Esophagus squamous epithelium (tissue), 5 donors: ENCODE measurements at places on chromosomes 6 and 20. TPM values are rescaled to one million over a fixed set of nuclear protein-coding genes. Genes with fewer than 3 reads are reported as not detected.

- no peak for DNase-seq
- no peak overlapping the region for H3K27ac ChIP-seq
- H3K27me3 ChIP-seq: no peaks in the 10 kb centered on the region
- H3K4me3 ChIP-seq: no peak overlapping the region
Measured at GRCh38 chr20:45085289-45085688, 15.6 kb downstream of the KCNS1 start.

GRCh38 chr6:78835817-78836216, 31.5 kb upstream of the IRAK1BP1 start:
- no peak overlapping the region for H3K27ac ChIP-seq
- H3K27me3 ChIP-seq: no peaks in the 10 kb centered on the region
- DNase-seq: no peak
- no peak overlapping the region for H3K4me3 ChIP-seq

- no peak overlapping the region for H3K27ac ChIP-seq
- H3K36me3 ChIP-seq: no peaks in the 10 kb centered on the region
- peaks cover 21% of the 10 kb centered on the region for H3K4me1 ChIP-seq
- no peaks in the 10 kb centered on the region for H3K27me3 ChIP-seq
Measured at GRCh38 chr6:150617062-150617461, 17.4 kb downstream of the PLEKHG1 start.

GRCh38 chr6:112986321-112986720, 639.2 kb downstream of the RFPL4B start:
- no peaks in the 10 kb centered on the region for H3K4me1 ChIP-seq
- no peak overlapping the region for H3K27ac ChIP-seq
- no peak for DNase-seq
- no peaks in the 10 kb centered on the region for H3K27me3 ChIP-seq

- H3K27ac ChIP-seq: no peak overlapping the region
- no peak for DNase-seq
- no peaks in the 10 kb centered on the region for H3K27me3 ChIP-seq
Measured at GRCh38 chr6:142183351-142183750, 36.3 kb downstream of the VTA1 start.

DNA sequence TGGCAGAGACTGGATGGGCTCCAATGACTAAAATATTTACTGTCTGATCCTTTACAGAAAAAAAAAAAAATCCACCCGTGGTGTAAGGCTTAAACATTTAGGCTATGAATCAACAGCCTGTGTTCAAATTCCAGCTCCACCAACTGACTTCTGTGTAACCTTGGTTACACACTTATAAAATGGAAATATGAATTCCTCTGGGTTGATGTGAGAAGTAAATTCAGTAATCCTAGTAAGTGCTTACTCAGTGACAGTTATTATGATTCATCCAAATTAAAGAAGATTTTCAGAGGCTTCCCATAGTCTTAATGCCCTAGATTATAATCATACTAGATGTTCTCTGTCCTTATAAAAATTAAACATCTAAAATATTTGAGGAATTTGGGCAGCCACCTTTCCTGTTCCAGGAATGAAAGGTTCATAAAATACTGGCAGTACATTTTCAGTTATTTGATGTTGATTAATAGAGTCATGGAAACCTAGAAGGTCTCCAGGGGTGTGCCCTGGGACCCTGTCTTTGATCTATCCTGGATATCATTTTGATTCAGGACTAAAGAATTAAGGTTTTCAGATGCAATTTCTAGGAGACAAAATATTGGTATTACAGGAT, 180.3 kb upstream of the ZNF217 start:
- no peaks in the 10 kb centered on the region for H3K36me3 ChIP-seq
- H3K4me1 ChIP-seq: peaks cover 14% of the 10 kb centered on the region
- no peak overlapping the region for H3K4me3 ChIP-seq
- H3K27me3 ChIP-seq: no peaks in the 10 kb centered on the region
- DNase-seq: no peak

DNA sequence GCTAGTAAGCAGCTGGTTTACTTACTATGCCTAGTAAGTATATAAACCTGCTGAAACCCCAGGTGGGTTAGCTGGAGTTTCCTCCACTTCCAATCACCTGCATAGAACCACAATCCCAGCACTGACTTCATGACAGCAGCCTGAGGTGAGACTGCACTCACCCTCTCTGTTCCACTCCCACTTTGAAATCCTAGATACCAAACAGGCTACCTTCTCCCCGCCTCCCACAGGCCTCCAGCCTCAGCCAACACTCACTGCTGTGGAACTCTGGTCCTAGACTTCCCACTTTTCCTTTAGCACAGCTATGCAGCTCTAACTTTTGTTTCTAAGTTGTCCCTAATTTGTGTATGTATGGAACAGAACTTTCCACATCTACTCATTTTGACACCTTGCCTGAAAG, 149.7 kb upstream of the ARID1B start:
- no peaks in the 10 kb centered on the region for H3K27me3 ChIP-seq
- no peak overlapping the region for H3K27ac ChIP-seq
- no peak overlapping the region for H3K4me3 ChIP-seq
- no peaks in the 10 kb centered on the region for H3K4me1 ChIP-seq
- H3K36me3 ChIP-seq: no peaks in the 10 kb centered on the region
- no peak for DNase-seq

The MANEA gene
- total RNA-seq: 5.5 TPM

The C6orf141 gene
- 13.7 TPM for total RNA-seq

The HLA-DPA1 gene
- total RNA-seq: 6.2 TPM

The C6orf15 gene
- total RNA-seq: not detected

The ADGB gene
- total RNA-seq: not detected

The HTR1B gene
- total RNA-seq: 0.13 TPM
